Breast epithelium (tissue), 4 donors: ENCODE measurements at places on chromosomes 7 and 10. TPM values are rescaled to one million over a fixed set of nuclear protein-coding genes. Genes with fewer than 3 reads are reported as not detected.

The SLC16A12 gene
- total RNA-seq = 3.4 TPM

- DNase-seq = no peak
Observed at GRCh38 chr10:110461530-110461929, 36.2 kb upstream of the DUSP5 start.

GRCh38 chr10:58817201-58817846 lies 304.7 kb downstream of the BICC1 start:
- DNase-seq = no peak

The HIP1 gene
- total RNA-seq = 23.8 TPM

DNA sequence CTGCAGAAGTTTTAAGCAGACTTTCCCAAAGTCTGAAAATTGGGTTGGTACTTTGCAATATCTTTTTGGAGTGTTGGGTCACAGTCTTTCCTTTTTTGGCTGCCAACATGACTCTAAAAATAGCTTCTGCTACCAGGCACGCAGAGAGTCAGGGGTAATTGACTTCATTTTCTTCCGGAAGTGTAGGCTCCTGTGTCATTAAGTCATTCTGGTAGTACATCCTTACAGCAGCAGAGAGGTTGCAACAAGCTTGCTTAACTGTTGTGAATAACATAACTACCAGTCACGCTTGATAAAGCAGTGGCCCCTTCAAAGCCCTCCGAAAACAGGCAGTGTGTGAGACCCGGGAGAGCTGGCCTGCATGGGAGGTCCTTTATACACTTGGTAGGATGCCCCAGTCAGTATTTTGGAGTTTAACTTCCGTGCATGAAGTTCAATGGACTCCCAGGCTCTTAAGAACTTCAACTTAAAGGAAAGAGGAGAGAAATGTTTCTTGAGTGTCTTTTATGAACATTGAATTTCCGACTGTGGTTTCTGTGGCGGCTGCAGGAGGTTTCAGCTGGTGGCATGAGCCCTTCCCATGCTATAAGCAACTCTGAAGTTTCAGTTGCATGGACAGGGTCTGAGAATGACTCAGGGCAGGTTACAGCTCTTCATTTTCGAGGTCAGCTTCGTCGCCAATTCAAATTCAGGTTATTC lies 310.7 kb downstream of the GALNT17 start:
- DNase-seq = no peak

DNA sequence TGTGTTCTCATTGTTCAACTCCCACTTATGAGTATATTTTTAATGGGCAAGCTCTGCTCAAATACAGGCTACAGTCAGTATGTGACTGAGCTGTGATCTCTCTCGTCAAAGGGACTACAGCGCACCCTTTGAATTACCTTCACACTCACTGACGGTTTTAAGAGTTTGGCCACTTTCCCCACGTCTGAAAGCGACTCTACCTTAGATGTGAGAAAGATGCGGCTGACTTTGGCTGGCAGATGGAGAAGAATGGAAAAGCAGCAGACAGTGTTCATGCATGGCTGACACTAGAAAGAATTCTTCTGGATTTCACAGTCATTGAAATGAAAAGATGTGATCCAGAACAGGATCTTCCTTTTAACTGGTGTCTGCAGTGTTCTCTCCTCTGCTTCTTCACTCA lies 2.0 kb upstream of the ATRNL1 start:
- DNase-seq = no peak

DNA sequence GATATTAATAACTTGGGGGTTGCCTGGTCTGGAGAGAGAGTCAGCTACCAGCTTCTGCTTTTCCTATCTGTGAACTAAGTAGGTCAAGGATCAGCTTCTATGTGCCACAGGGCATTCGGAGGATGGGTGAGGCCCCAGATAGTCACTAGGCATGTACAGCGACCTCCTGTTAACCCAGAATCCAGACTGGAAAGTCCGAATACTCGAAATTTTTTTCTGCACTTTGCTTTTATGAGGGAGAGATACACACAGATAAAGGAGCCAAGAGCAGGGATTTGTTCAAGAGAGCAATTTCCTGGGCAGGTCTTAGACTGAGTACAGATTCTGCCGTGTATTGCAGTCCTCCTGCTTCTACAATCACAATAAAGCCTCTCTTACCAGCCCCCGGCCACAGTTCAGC lies 54.2 kb downstream of the EMX2 start:
- no peak for DNase-seq

DNA sequence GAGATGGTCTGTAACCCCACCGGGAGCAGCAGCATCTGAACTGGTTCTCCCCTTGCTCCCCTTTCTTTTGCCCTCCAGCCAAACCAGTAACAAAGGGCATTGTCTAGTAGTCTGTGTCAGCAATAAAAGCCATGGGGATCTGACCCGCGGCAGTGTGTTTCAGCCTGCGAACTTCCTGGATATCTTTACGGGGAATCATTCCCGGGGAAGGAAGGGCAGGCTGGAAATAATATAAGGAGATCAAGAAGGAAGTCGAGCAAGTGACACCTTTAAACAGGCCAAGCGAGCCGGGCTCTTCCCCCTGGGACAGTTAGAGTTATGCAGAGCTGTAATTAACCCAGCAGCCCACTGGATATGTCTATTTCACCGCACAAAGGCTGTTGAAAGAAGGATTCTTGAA lies 661.2 kb upstream of the GALNT17 start:
- DNase-seq = no peak

GRCh38 chr10:89644691-89644966 lies 413 bp downstream of the PANK1 start:
- DNase-seq = no peak

The IL2RA gene
- total RNA-seq = 1.3 TPM

- no peak for DNase-seq
Observed at GRCh38 chr10:76071653-76072365, 640.4 kb downstream of the LRMDA start.

The PLPP4 gene
- not detected for total RNA-seq

- no peak for DNase-seq
Observed at GRCh38 chr10:6128087-6128486, 39.3 kb downstream of the RBM17 start.

- DNase-seq = no peak
Observed at GRCh38 chr7:101899616-101900015, 82.2 kb downstream of the CUX1 start.

The FANK1 gene
- 2.6 TPM for total RNA-seq

GRCh38 chr10:125836746-125837145 lies 13.4 kb downstream of the BCCIP start:
- DNase-seq = no peak

GRCh38 chr7:22591271-22591670 lies 91.3 kb upstream of the STEAP1B start:
- DNase-seq = no peak

DNA sequence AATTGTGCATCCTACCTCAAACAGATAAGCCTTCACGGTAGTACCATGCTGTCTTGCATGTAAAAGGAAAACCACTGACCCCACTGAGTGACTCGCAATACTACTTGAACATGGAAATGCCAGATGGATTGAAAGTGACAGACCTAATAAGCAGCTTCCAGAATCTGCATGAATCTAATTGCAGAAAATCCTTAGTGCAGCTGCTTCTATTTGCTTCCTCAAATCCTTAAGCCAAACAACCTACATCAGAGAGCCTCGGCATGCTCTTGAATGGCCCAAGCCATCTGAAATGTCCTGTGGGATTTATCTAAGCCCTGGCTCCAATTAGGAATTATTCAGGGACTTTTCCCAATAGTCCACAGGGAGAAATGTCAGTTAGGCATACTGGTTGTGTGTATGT lies 509.5 kb upstream of the CELF2 start:
- no peak for DNase-seq

DNA sequence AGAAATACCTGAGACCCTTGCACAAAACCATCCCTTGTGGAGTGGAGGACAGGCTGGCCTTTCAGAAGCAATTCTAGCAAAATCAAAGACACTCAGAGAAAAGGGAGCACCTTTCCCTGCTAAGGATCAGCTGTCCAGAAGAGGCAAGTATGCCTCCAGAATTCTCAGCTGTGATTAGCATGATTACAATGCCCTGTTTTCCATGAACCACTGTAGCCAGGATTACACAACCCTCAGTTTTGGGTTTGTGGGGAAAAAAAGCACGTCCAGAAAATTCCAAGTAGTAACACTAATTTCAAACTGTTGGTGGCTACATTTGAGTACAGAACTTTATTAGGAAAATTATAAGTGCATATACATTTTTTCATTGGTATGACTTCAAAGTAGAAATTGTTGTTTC lies 15.0 kb downstream of the CXCL12 start:
- DNase-seq = no peak

GRCh38 chr10:31422634-31423033 lies 103.6 kb downstream of the ZEB1 start:
- DNase-seq = no peak

The ARPC1A gene
- 113 TPM for total RNA-seq

GRCh38 chr7:122070834-122071233 lies 73.2 kb downstream of the AASS start:
- DNase-seq = no peak

GRCh38 chr10:91253300-91253699 lies 32.8 kb downstream of the PCGF5 start:
- no peak for DNase-seq

The AMPH gene
- 15.1 TPM for total RNA-seq

- DNase-seq = no peak
Observed at GRCh38 chr7:16661924-16662323, 15.9 kb downstream of the BZW2 start.

DNA sequence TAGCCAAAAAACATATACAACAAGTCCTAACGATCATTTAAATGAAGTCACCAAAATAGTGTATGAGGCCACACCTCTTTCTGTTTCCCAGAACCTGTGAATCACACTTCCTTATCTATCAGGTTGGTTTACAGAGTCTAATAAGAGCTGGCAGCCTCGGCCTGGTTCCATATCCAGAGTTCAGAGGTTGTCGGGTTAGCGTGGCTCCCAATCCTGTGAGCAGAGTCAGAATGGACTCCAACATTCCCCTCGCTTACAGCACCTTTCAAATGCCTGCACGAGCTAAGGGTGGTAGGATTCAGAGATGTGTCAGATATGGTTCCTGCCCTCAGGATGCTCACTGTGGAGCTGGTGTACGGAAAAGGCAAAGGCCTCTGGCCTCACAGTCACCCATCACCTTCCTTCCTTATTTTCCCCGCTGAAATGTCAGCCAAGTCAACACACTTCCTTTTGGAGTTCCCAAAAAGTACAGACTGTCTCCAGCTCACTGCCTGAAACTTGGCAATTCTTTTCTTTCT lies 6.0 kb downstream of the IL15RA start:
- no peak for DNase-seq

The MYL10 gene
- total RNA-seq = not detected

GRCh38 chr10:112774210-112774609 lies 175.8 kb upstream of the TCF7L2 start:
- DNase-seq = no peak

- no peak for DNase-seq
Observed at GRCh38 chr10:5565671-5566581, 41.2 kb downstream of the CALML3 start.

DNA sequence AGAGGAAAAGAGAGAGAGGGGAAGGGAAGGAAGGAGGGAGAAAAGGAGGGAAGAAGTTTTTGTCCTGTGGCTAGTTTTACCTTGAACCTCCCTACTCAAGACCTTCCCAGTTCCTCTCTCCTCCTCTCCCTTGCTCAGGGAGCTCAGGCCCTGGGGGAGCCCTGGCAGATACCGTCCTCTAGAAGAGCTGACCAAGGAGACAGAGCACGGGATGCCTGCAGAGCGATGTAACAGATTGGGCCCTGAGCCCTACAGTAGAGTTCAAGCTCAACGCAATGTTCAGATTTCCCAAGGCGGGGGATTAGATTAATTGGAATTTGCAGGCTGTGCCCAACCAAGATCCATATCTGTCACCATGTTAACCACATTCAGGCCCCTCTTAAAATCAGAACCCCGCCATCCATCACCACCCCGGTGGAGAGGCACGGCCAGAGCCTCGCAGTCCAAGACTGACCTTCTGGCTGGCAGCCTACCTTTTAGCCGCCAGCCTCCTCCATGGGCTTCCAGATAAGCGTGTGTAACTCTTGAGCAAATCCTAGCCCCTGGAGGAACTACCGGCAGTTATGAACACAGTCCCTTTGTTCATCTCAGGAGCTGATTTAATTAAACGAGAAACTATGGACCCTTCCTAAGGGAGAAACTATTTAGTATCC lies 70.6 kb downstream of the KCNMA1 start:
- DNase-seq = no peak

DNA sequence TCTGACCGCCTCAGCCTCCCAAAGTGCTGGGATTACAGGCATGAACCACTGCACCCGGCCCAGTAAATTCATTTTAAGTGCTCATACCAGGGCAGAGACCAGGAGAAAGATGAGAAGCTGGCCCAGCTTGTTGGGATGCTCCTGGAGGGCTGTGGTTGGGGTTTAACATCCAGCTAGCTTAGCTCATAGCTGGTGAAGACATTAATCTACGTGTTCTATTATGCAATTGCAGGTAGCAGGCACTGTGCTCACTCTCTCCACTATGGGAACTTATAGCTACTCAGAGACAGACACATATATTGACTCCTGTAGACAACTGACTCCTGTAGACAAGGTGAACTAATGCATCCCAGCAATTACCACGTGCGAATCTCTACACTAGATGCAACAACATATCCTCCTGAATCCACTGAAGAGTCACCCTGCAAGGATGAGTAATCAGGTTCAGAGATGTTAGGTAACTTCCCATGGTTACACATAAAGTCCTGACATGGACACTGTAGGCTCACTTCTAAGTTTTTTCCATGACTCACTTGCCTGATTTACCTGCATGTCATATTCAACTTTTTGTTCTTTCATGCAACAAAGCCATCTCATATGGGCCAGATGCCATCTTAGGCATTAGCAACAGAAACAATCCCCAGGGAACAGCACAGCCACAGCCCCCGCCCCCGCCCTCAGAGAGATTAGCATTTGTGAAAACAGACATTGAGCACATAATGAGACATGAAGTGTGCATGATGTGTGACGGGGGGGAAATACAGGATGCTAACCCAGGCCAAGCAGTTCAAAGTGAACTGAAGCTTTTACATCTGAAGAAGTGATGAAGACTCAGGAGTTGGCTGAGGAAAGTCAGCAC lies 37.2 kb downstream of the ERLIN1 start:
- no peak for DNase-seq

DNA sequence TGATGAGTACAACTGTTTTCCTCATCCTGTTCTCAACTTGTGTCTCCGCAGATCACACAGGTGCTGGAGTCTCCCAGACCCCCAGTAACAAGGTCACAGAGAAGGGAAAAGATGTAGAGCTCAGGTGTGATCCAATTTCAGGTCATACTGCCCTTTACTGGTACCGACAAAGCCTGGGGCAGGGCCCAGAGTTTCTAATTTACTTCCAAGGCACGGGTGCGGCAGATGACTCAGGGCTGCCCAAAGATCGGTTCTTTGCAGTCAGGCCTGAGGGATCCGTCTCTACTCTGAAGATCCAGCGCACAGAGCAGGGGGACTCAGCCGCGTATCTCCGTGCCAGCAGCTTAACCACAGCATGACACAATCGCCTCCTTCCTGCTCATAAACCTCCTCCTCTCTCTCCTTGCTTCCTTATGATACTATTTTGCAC lies 126.7 kb upstream of the PRSS58 start:
- no peak for DNase-seq
